Renal cortical epithelial cell (primary cell): ENCODE measurements at places on chromosomes 13 and 19. TPM values are rescaled to one million over a fixed set of nuclear protein-coding genes. Genes with fewer than 3 reads are reported as not detected.
A peak's percentile ranks its signal among the peaks of the same experiment; 100 is the strongest.

Gene THSD8
- total RNA-seq, result not detected in 2 replicates

Gene NLRP4
- total RNA-seq, result not detected in 2 replicates

DNA sequence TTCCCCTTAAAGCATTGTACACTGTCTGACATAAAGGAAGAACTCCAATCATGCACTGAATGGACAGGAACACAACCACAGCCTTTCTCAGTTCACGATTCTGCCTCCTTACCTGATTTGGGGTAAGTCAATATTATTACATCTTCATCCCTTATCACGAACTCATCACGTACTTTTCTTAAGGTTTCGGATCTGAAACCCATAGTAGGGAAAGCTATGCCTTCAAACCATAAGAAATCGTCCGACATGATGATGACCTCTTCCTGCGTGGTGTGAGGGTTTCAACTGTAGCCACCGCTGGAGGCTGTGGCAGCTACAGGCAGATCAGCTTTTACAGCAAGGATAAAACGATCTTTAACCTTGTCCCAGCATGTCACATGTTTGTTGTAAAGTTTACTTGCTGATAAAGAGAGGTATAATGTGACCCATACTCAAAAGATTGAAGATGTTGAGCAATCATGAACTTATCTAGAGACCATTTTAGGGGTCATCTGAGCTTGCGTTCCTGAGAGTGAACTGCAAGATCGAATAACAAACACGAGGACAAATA is at the start of gene SULT2A1:
TSS of gene SULT2A1 (minus strand) at position 306 of the 550 bp plus-strand sequence. CDS start at position 248, 58 bp downstream.
- DNase-seq, result no peak

DNA sequence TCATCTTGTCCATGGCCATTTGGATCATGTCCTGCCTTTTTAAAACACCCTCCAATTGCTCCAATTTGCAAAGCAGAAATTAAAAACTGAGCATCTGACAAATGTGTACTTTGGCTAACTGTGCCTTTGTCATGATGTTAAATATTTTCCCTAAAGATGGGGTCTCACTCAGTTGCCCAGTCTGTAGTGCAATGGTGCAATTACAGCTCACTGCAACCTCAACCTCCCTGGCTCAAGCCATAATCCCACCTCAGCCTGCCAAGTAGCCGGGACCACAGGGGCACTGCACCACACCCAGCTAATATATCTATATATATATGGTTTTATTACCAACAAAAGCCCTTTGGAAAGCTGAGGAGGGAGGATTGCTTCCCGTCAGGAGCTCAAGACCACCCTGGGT is 782.7 kb downstream of the UQCRFS1 start:
- no peak for DNase-seq

Gene DACH1
- total RNA-seq, result 0.05 TPM in 1 of 2 replicates, not detected in the other

GRCh38 chr13:27966641-27967202 is 2.4 kb downstream of the CDX2 start:
- DNase-seq, result no peak

- no peak for DNase-seq
Measured at GRCh38 chr19:5261156-5261890, 79.3 kb downstream of the PTPRS start.

DNA sequence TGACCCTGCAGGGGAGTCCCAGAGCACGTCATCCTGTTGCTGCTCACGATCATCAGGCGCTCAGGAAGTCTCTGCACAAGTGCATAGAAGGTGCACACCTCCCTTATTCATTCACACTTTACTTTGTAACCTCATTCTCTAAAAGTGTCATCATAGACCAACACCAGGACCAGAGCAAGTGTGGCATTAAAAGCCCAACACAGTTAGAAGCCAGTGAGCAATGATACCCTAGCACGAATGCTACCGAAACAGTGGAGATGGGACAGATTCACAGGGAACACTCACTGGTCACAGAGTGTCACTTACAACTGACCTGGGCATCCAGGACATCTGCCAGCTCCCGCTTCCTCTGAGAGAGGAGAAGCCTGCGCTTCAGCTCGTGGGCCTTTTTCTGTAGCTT is 17.0 kb downstream of the HAUS8 start:
- no peak for DNase-seq

GRCh38 chr19:41367848-41368301 is 3.9 kb upstream of the B9D2 start:
- peak; percentile 96 for DNase-seq

GRCh38 chr19:46480415-46480814 is 9.1 kb upstream of the PNMA8A start:
- no peak for DNase-seq

DNA sequence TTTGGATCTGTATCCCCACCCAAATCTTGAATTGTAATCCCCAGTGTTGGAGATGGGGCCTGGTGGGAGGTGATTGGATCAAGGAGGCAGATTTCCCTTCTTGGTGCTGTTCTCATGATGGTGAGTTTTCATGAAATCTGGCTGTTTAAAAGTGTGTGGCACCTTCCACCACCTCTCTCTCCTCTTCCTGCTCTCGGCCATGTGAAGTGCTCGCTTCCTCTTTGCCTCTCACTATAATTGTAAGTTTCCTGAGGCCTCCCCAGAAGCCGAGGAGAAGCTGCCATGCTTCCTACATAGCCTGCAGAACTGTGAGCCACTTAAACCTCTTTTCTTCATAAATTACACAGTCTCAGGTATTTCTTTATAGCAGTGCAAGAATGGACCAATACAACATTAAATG is 15.7 kb downstream of the COMMD6 start:
- DNase-seq, result no peak

DNA sequence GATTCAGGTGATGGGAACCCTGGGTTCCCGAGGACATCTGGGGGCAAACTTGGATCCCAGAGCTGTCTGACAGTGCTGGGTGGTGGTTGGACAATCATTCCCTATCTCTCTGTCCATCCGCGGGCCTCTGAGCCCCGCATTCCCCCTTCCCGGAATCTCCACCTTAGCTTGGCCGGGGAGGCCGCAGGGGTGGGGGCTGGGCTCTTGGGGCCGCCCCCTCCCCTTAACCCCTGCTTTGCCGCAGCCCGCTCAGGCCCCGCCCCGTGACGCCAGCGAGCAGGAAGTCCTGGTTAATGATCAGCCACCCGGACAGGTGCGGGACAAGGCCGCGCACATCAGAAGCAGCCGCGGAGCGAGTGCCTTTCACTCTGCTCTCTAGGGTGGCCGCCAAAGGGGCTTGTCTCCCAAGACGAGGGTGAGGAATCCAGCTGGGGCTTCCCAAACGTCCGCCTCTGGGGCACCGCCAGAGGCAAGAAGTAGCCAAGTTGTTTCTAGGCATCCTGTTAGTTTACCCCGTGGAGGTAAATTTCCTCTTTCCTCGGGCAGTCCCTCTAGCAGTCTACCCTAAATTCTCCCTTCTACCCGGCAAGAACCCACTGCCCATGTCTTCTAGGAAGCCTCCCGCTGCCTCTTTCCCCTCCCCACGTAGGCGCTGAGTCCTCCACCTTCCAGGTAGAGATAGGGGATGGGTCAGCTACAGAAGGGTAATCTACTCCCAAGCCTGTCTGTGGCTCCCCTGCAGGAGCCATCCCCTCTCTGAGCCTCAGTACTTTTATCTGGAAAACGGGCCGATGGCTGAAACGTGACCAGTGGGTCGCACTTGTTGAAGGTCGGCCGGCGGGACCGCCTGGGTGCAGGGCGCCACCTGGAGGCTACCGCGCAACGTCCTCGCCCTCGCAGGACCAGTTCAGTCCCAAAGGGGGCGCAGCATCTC is 3.0 kb downstream of the IRF2BP1 start:
- DNase-seq, result peak; percentile 81

DNA sequence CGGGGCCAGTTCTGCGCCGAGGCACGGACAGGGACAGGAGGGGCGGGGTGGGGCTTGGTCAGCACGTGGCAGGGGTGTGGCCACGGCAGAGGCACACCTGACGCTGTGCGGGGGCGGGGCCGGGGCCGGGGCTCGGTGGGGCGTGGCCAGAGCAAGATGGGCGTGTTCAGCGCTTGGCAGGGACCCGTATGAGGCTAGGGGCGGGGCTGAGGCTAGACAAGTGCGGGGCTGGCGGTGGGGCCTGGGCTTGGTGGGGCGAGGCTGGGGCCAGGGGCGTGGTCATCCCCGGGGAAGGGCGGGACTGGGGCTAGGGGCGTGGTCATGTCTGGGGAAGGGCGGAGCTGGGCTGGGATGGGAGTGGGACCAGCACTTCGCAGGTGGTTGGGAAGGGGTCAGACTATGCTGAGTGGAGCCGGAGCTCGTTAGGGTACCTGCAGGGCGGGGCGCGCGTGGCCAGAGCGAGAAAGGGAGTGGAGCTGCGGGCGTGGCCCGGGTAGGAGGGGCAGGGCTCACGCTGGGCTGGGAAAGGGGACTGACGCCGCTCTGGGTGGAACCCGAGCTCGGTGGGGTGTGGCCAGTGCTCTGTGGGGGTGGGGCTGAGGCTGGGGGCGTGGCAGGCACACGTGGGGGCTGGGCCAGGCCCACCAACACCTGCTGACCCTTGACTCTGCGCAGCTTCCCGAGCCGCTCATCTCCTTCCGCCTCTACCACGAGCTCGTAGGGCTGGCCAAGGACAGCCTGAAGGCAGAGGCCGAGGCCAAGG is 12.8 kb downstream of the POLR2E start:
- DNase-seq, result peak; percentile 57

DNA sequence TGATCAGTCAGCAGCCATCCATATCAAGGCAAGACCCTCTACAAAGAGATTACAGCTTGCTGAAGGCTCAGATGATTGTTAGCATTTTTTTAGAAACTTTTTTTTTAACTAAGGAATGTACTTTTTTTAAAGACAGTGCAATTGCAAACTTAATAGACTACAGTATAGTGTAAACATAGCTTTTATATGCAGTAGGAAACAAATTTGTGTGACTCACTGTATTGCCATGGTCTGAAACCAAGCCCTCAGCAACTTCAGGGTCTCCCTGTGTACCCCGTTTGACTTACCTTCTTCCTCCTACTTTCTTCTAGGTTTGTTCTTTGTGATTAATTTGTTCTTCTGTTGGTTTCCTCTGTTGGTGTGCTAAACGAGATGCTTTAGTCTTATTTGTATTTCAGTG is 93.0 kb upstream of the TEX29 start:
- DNase-seq, result no peak

- no peak for DNase-seq
Measured at GRCh38 chr13:110509478-110509926, 52.0 kb downstream of the RAB20 start.

DNA sequence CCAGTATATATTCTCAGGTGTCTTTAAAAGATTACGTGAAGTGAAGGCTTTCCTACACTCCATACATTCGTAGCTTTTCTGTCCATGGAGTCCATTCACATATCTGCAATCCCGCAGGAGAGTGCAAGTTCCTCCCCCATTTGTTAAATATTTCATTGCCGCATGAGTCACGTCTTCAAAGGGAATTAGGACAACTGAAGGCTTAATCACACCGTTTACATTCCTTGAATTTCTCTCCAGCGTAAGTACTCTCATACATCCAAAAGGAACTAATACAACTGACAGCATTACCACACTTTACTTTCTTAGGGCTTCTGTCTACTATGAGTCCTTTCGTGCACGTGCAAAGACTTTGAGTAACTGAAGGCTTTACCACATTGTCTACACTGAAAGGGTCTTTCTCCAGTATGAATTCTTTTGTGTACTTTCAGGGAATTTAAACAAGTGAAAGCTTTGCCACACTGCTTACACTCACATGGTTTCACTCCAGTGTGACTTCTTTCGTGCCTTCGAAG is 29.0 kb upstream of the ZNF564 start:
- peak; percentile 26 for DNase-seq

Gene SGTA
- total RNA-seq, result 34.4 and 47.2 TPM in 2 replicates

Gene CEACAM21
- not detected in 2 replicates for total RNA-seq

GRCh38 chr19:28126135-28126898 is 1086.6 kb downstream of the UQCRFS1 start:
- no peak for DNase-seq

- DNase-seq, result peak; percentile 21
Measured at GRCh38 chr19:51097166-51097738, 11.0 kb downstream of the CTU1 start.

GRCh38 chr19:57559008-57559403 is 657 bp downstream of the ZNF550 start:
- DNase-seq, result peak; percentile 23

DNA sequence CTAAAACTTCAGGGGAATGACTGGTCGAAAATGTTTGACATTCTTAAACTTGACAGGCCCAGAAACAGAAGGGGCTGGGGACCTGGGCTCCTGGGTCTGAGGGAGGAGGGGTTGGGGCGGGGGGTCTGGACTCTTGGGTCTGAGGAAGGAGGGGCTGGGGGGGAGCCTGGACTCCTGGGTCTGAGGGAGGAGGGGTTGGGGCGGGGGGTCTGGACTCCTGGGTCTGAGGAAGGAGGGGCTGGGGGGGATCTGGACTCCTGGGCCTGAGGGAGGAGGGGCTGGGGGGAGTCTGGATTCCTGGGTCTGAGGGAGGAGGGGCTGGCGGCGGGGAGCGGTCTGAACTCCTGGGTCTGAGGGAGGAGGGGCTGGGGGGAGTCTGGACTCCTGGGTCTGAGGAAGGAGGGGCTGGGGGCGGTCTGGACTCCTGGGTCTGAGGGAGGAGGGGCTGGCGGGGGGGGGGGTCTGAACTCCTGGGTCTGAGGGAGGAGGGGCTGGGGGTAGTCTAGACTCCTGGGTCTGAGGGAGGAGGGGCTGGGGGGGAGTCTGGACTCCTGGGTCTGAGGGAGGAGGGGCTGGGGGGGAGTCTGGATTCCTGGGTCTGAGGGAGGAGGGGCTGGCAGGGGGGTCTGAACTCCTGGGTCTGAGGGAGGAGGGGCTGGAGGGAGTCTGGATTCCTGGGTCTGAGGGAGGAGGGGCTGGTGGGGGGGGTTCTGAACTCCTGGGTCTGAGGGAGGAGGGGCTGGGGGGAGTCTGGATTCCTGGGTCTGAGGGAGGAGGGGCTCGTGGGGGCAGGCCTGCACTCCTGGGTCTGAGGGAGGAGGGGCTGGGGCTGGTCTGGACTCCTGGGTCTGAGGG is 5.5 kb upstream of the KLK6 start:
- DNase-seq, result no peak

DNA sequence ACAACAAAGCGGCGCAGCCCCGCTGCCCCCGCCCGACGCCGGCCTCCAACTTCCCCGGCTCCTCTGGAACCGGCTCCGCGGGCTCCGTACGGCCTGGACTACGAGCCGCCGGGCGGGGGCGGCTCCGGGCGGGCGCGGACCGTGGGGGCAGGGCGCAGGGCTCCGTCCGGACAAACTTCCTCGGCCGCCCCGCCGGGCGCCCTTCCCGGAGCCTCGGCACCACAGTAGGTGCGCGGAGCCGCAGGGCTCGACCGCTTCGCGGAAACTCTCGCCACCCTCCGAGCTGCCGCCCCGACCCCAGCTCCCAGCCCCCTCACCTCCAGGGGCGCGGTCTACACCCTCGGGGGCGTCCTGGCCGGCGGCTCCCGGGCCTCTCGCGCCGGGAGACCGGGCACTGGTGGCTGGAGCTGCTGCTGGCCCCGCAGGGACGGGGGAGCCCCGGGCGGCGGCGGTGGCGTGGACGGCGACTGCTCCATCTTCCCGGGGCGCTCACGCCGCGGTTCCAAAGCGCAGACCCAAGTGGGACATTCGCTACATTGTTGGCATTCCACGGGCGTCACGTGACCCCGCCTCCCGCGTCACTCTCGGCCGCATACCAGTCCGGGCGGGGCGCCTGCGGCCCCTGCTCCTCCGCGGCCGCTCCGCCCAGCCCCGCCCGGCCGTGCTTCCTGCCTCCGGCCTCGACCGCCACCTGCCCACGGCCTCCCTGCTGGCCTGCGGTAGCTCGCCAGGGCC is at the start of gene LATS2:
TSS of gene LATS2 (minus strand) at position 558 of the 735 bp plus-strand sequence. CDS start 15,560 bp downstream, outside the sequence.
- DNase-seq, result peak; percentile 81

- DNase-seq, result peak; percentile 55
Measured at GRCh38 chr13:59776924-59777690, 386.6 kb downstream of the DIAPH3 start.

Gene B3GNT3
- total RNA-seq, result 0.80 and 6.8 TPM in 2 replicates
